ENCODE measurements at places on chromosomes 6 and 20. TPM values are rescaled to one million over a fixed set of nuclear protein-coding genes. Genes with fewer than 3 reads are reported as not detected.
A peak's percentile ranks its signal among the peaks of the same experiment; 100 is the strongest.

Gene TNFAIP3
- 117 TPM for total RNA-seq

Gene RBM24
- total RNA-seq = 1.0 TPM

Gene DACT2
- total RNA-seq = 19.9 TPM

Gene GGTLC1
- total RNA-seq = not detected

Gene VSTM2L
- total RNA-seq = 0.78 TPM

Gene TNXB
- 52.5 TPM for total RNA-seq

Gene HLA-DRA
- total RNA-seq = 244 TPM

Gene CST5
- total RNA-seq = not detected

Gene RGS17
- 0.18 TPM for total RNA-seq

Gene PBOV1
- total RNA-seq = not detected

Gene RIPPLY2
- not detected for total RNA-seq

Gene RAET1G
- 1.9 TPM for total RNA-seq

Gene BPIFA1
- not detected for total RNA-seq

Gene C4B
- 4.7 TPM for total RNA-seq

DNA sequence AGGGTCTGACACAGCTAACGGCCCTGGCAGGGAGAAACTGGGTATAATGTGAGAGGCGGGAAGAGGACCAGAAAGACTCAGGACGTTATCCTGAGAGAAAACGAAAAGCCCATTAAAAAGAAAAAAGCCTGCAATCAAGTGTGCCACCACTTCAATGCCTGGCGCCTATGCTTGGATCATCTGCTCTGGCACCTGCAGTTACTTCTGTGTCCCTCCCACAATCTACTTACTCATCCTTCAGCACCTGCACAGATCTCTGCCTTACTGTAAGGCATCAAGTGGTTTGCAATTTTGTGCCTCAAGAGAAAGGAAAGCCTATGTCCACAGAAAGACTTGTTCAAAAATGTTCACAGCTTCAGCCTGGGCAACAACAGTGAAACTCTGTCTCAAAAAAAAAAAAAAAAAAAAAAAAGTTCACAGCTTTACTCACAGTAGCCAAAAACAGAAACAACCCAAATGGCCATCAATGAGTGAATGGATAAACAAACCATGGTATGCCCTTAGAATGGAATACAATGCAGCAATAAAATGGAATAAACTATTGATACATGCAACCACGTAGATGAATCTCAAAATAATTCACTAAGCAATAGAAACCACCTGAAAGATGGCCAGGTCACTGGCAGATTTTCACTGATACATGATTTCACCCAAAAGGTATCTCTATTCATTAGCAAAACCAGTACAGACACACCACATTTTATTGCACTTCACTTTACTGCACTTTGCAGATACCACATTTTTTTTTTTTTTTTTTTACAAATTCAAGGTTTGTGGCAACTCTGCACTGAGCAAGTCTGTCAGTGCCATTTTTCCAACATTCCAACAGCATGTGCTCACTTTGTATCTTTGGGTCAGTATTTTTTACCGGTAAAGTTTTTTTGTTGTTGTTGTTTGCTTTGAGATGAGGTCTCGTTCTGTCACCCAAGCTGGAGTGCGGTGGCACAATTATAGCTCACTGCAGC is 48.6 kb downstream of the ABHD12 start:
- no peak for DNase-seq

DNA sequence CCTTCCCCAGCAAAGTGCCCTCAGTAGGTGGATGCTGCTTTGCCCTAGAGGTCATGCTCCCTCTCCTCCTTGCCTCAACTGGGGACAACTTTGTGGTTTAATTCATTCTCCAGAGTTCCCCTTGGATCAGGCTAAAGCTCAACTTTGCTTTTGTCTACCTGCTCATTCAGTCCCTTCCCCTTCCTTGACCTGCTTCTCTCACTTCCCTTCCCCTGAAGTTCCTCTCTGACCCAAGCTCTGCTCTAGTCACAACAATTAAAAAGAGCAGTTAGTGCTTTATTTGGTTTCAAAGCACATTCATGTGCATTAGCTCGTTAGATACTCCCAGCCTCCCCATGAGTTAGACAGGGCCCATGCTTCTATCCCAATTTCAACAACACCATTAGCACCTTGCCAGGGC is 71.3 kb downstream of the DZANK1 start:
- DNase-seq = no peak

GRCh38 chr6:136586295-136586694 is 36.1 kb upstream of the MAP7 start:
- DNase-seq = no peak

GRCh38 chr6:64083261-64083660 is 447.7 kb downstream of the PHF3 start:
- DNase-seq = no peak

GRCh38 chr6:27332692-27333641 is 20.9 kb upstream of the POM121L2 start:
- no peak for DNase-seq

GRCh38 chr6:134363323-134364039 is 45.6 kb upstream of the SGK1 start:
- no peak for DNase-seq

- DNase-seq = no peak
These were observed 8.5 kb downstream of the STAU1 start for GRCh38 chr20:49179368-49180277.

DNA sequence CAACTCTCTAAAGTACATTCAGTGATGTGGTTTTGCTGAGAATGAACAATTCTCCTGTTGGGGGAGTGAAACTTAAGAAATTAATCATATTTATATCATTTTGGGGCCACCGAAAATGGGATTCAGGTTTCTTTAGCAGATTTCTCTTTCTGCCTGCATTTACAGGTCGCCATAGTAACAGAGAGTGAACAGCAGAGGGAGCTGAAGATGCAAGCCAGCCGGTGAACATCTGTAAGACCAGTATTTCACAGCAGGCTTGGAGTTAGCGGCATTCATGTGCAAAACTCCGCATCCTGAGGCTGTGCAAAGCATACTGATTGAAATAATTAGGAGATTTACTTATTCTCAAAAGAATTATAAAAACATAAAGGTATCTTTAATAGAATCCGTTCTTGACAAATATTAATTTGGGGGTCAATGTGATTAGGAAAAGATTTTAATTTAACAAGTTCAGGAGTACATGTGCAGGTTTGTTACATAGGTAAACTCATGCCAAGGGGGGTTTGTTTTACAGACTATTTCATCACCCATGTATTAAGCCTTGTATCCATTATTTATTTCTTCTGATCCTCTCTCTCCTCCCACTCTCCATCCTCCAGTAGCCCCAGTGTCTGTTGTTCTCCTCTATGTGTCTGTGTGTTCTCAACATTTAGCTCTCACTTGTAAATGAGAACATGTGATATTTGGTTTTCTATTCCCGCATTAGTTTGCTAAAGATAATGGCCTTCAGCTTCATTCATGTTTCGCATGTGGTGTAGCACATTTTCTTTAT is 17.8 kb upstream of the HSF2 start:
- DNase-seq = no peak

DNA sequence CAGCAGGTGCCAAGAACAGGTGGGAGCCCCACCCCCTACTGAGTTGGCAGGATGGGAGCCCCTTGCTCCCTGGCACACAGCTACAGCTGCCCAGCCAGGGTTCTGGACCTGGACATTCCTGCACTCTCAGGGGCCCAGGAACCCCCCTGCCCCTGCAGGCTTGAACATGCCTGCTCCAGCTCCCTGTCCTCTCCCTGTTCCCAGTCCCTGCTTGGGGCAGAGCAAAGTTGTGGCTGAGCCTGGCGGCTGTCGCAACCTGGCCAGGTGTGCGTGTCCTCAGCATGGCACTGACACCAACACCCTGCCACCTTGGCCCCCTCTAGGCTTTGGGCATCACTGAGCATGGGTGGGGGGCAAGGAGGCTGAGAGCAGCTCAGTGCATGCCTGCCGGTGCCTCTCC is 491.2 kb upstream of the NOX3 start:
- no peak for DNase-seq

DNA sequence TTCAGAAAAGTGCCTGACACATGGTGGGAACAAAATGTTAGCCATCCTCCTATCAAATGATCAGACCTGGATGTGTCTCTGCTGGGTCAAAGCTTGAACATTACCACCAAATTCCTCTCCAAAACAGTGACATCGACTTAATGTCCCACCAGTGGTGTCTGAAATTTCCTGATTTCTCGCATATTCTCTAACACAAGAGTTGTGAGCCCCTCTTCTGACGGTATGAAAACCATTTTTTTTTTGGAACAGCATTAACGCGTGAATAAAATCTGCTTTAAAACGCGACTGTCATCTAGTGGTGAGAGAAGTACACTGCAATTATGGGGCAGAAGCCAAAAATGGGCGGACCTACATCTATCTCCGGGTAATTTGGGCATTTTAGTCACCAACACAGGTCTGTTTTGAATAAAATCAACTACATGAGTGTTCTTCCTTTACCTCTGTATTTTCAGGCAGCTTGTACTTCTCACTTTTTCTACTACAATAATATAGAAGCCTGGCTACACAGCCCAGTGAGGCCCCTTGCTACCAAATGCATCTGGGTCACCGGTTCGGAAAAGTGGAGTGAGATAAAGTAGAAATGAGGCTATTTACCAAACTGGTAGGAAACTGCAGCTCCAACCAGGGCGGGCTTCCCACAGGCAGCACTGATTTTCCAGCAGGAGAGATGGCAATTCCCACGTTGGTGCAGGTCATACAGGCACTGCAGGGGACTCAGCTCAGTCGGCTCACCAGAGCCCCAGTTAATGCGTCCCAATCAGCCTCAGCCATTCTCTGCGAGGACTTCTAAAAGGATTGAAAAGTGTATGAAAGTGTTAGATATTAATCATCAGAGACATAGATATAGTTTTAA is 27.4 kb downstream of the MGME1 start:
- DNase-seq = no peak

DNA sequence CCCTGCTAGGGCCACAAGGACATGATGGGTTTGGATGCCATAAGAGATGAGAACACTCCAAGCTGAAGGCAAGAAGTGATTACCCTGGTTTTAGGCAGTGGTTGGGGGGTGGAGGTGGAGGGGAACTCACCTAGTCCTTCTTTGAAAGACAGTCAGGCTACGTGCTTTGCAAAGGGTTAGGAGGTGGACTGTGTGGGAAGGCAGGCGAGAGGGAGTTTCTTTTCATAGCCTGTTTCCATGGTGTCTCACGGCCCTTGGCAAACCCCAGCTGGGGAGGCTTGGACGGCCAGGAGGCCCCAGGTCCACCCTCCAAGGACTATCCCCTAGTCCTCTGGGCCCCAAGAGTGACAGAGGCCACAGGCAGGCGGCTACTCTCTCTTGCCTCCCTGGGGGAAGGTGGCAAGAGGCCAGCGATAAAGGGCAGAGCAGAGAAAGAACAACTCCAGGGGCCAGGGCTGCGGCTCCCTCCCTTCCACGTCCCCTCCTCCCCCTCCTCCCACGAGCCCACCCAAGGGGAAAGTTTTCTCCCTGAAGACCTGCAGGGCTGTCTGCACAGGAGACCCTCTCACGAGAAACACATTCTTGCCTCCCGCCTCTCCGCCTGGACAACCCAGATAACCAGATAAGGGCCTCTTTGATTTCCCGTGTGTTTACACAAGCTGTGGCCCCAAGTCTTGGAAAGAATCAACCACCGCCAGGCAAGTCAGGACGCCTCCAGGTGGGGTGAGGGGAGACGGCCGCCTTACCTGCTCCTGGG is 74.4 kb downstream of the NOL4L start:
- DNase-seq = no peak

GRCh38 chr6:165223736-165224135 is 85.7 kb downstream of the C6orf118 start:
- no peak for DNase-seq

GRCh38 chr20:41497186-41497895 is 120.8 kb downstream of the CHD6 start:
- DNase-seq = no peak

GRCh38 chr20:44523746-44524145 is 1.9 kb upstream of the SERINC3 start:
- no peak for DNase-seq

DNA sequence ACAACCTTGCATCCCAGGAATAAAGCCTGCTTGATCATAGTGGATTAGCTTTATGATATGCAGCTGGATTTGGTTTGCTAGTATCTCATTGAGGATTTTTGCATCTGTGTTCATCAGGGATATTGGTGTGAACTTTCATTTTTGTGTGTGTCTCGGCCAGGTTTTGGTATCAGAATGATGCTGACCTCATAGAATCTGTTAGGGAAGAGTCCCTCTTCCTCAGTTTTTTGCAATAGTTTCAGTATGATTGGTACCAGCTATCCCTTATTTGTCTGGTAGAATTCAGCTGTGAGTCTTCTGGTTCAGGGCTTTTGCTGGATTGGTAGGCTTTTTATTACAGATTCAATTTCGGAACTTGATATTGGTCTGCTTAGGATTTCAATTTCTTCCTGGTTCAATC is 132.5 kb downstream of the ZFAND3 start:
- DNase-seq = no peak

- no peak for DNase-seq
These were observed 45.1 kb upstream of the EEF1A1 start for GRCh38 chr6:73565767-73566485.

- no peak for DNase-seq
These were observed 39.8 kb downstream of the PRDM1 start for GRCh38 chr6:106125925-106126435.

DNA sequence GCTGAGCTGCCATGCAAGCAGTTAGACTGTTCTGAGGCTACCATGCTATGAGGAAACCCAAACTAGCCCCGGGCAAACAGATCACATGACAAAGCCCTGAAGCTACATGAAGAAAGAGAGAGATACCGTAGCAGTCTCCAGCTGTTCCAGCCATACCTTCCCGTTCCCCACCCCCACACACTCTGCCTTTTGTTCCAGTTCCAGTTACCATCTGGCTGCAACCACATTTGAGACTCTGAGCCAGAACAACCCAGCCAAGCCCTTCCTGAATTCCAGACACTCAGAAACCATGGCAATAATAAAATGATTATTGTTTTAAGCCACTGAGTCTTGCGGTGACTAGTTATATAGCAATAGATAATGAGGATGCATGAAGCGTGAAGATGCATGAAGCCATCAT is 28.3 kb downstream of the RIN2 start:
- peak; percentile 82 for DNase-seq

- DNase-seq = no peak
These were observed 44.7 kb downstream of the PLAGL1 start for GRCh38 chr6:143963158-143963919.

GRCh38 chr6:111533087-111533784 is 50.2 kb upstream of the REV3L start:
- no peak for DNase-seq

DNA sequence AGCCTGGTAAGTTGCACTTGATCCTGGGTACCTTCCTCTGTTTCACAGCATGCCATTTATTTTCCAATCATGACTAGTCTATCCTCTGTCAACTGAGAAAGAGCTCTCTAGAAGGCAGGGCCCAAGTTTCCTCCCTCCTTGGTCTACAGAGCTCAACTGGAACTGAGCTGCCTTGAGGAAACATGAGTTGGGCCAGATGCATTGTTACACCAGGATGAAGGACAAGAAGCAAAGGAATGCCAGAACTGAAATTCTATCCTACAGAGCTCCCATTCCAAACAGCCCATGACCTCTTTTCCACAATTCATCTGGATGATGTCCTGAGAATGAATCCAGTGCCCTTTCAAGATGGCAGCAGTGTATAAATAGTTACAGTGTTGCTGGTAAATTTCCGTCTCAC is 66.7 kb upstream of the E2F3 start:
- no peak for DNase-seq

- no peak for DNase-seq
These were observed 7.2 kb downstream of the HLA-G start for GRCh38 chr6:29834564-29835436.

GRCh38 chr20:14790771-14791620 is 453.6 kb upstream of the FLRT3 start:
- no peak for DNase-seq

GRCh38 chr20:61292821-61293612 is 41.0 kb downstream of the CDH4 start:
- no peak for DNase-seq
